Activated gamma-delta T cell treated with Interleukin-2 at 50 U/mL for 16 hours (primary cell): ENCODE measurements at places on chromosomes 6 and 20.

DNA sequence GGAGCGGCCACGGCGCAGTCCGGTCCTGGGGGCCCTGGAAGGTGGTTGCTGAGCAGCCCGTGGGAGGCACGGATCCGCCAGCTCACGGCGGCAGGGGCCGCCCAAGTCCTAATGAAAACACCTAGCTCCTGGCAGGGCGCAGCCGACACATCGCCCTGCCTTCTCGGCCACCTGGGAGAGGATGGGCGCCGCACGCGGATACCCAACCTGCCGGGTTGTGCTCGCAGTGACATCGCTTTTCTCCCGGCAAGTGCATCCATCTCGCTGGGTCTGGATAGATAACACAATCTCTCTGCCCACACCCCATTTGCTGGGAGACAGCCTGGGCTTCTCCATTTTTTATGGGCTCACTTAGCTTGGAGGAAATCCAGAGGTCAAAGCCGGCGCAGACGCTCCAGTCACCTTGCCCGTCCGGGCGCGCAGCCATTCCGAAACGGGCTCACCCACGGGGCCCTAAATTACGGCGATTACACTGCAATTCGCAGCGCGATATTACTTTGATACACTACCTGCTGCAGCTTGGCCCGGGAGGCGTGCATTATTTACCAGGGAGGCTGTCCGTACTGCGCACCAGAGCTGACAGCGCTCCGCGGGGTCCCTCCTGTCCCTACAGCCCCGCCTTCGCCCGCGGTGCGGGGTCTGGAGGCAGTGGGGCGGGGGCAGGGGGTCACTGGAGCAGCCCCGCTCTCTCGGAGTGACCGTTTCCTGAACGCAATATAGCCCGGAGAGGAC, 36.2 kb upstream of the CCDC167 start:
- peak; percentile 26 for DNase-seq

GRCh38 chr20:58483470-58483869, 31.7 kb downstream of the APCDD1L start:
- no peak for DNase-seq

DNA sequence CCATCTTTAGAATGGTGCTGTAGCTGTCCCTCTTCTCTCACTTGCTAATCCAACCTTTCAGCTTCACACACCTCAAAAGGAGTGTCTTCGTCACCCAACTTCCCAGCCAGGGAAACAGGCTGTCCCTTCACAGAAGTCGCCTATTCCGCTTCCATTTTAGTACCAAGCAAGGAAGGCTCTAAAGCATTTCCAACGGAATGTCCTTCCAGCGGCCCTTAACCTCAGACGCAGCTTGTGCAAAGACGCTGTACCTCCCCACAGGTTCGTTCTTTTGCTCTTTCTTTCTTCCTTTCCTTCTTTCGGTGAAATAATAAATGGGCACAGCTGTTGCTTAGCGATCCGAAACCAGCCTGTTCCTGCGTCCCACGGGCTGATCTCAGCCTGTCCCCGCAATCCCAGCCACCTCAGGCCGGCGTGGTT, 1.5 kb downstream of the PTPRT start:
- DNase-seq: no peak

DNA sequence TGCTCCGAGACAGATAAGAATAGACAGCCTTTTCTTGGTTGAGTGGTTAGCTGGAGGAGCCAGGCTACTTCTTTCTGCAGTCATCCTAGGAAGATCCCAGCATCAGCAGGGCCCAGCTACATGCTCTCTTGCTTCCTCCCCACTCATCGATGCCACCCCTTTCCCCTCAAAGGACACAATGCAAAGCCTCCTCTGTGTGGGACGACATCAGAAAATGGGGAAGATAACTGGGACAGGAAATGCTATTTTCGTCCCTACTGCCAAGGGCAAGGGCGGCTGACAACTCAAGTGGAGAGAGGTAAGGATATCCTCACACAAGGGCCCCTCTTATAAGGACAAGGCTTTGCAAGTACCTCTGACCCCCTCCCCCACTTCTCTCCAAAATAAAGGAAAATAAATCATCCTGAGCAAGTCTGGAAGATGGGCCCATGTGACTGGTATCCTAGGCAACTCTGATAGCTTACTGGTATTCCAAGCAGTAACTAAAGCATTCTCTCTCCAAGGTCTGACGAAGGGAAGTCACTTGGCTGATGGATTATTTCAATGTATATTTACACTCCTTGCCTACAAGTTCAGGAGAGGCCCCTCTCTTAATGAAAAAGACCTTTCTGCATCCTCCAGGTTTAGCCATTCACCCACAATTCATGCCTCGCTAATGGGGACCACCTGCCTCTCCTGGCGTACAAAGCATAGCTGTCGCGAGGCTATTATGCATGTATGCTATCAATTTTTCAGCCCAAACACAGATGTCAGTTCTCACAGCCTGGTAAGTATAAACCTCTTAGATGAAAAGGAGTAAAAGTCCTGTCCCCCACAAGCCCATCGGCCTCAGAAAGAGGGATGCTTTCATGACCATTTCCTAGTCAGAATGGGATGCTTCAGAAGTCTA, 11.3 kb downstream of the ELMO2 start:
- no peak for DNase-seq

GRCh38 chr6:2848851-2849250, 7.2 kb upstream of the SERPINB1 start:
- DNase-seq: peak; percentile 52

DNA sequence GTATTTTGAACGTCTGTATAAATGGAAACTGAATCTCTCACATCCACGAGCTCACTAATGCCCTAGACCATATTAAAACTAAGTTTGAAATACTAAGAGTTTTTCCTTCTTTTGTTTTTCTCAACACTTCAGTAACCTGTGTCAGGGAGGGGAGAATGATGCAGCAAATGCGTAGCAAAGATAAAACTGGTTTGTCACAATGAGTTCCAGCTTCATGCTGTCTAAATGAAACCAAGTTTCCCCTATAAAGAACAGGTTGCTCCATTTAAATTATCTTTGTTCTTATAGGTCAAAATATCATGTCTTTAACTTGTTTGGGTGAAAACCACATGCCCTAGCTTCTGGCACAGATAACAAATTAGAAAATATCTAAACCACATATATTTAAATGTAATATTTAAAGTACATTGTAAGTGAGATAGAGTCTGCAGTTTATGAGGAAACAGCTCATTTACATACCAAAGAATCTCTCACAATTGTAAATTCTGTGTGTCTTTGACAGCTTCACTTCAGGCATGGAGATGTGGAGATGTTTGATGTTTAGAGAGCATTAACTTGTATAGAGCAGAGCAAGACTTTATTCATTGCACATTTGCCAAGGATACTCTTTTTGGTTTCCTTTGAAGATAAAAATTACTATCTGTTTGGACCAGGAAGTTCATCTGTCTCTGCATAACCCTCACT, 7.3 kb downstream of the TRDN start:
- no peak for DNase-seq

GRCh38 chr6:44388135-44388487, 605 bp downstream of the CDC5L start:
- no peak for DNase-seq

- DNase-seq: no peak
Measured at GRCh38 chr20:61099806-61100205, 152.3 kb upstream of the CDH4 start.

DNA sequence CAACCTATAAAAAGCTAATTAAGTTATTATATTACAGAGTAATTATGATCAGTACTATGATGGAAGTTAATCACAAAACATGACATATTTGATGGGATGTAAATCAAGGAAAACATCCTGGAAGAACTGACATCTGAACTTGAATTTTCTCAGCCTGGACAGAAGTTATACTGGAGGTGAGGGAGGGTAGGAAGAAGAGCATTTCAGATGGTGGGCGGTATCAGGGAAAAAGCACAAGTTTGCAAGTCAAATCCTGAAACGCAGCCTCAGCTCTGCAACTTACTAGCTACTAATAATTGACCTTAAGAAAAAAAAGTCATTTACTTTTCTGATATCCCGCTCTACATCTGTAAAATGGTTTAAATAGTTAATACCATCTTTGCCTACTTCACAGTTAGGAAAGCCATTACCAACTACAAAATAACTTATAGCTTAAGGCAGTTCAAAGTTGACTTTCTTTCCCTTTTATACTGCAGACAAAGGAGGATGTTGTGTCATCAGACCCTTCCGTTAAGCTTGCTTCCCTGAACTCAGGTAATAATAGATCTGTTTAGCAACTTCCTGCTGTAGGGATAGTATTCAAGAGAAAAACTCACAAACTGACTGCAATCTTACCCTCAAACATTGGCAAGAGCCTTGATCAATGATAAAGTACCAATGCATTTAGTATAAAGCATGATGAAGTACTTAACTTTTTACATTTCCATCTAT, 21.0 kb downstream of the NOL7 start:
- no peak for DNase-seq

- no peak for DNase-seq
Measured at GRCh38 chr6:83270971-83271719, 78.0 kb downstream of the RWDD2A start.
